Stimulated activated CD8-positive, alpha-beta memory T cell treated with anti-CD3 and anti-CD28 coated beads, Interleukin-15, amount 100 ng/mL, for 48 hours (primary cell): ENCODE measurements at places on chromosomes 4 and X.

DNA sequence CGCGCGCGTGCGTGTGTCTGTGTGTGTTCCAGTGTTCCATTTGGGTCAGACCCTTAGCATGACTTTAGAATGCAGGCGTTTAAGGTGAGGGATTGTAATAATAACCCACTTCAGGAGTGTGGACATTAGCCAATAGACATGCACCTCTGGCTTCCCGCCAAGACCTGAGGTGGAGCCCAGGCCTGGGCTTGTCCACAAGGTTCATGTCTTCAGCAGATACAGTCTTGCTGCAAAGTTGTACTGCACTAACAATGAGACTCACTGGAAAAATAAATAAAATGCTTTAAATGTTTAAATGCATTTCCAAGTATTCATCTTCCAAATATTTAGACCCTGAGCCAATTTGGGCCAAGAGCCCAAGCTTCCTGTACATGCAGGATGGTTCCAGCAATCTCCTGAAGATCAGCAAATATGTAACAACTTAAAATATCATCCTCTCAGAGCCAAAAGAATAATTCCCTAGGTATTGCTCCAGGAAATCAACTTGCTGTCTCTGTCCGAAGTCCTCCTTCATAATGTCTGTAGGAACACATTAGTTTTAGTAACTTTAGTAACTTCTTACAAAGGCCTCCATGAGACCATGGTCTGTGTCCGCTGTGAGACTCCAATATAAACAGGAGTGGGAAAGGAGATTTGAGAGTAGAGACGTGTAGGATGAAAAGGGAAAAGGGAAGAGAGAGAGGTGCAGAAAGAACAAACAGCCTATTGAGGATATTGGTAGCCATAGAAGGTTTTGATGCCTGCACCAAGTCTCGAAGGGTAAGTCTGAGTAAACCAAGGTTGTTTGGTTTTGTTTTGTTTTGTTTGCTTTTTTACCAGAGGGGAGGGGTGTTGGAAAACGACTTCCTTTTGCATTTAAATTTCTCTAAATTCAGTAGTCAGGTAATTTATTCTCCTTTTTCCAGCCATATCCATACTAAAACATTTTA lies 98.5 kb upstream of the KLF3 start:
- no peak for DNase-seq

GRCh38 chrX:49725923-49726904 lies 30.4 kb upstream of the PAGE1 start:
- no peak for DNase-seq

GRCh38 chrX:21946925-21947641 lies 6.6 kb downstream of the SMS start:
- no peak for DNase-seq

DNA sequence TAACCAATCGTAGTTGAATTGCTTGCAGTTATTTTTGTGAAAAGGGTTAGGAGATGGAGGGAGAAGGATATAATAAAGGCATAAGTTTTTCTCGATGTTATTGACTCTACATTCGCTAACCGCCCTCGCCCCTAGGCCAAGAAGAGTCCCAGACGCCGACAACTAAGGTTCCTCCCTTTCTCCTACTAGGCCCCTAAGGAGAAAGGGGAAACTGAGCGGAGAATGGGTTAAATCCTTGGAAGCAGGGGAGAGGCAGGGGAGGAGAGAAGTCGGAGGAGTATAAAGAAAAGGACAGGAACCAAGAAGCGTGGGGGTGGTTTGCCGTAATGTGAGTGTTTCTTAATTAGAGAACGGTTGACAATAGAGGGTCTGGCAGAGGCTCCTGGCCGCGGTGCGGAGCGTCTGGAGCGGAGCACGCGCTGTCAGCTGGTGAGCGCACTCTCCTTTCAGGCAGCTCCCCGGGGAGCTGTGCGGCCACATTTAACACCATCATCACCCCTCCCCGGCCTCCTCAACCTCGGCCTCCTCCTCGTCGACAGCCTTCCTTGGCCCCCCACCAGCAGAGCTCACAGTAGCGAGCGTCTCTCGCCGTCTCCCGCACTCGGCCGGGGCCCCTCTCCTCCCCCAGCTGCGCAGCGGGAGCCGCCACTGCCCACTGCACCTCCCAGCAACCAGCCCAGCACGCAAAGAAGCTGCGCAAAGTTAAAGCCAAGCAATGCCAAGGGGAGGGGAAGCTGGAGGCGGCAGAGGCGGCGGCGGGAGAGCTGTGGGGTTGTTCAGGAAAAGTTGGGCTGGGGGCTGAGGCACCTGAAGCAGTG lies 5.9 kb downstream of the ATOH1 start:
- DNase-seq = no peak

DNA sequence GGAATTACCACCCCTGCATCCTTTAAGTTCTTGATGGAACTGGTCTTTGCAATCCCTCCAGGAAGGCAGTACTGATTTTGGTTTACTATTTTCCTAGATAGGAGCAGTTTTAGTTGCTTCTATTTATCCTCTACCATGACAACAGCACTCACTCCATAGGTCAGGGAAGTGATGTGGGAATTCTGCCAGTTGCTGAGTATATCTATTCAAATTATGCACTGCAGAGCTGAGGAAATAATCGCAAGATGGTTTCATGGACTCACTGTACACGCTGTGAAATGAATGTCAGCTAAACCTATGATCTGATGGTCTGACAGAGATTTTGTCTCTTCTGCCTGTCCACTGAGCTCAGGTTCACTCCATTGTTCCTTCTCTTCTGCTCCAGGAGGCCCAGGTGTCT lies 135.8 kb downstream of the FAAH2 start:
- no peak for DNase-seq

- DNase-seq = no peak
Observed at GRCh38 chrX:1492421-1493012, 39.8 kb upstream of the ASMTL start.

DNA sequence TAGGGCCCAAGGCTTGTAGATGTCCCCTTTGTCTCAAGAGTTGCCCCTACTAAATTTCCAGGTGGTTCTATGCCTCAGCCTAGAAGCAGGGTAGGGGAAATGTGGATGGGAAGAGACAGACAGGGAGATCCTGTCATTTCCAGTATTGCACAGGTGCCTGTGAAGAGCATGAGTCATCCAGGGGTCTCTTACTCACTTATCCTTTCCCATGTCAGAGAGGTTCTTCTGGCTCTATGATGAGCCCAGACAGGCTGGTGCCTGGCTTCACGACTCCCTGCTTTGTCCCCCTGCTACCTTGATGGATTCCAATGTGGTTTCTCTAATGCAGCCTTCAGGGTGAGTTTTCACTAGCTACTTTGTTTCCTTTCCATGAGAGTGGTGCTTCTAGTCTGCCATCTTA lies 35.2 kb upstream of the DDX60 start:
- no peak for DNase-seq

DNA sequence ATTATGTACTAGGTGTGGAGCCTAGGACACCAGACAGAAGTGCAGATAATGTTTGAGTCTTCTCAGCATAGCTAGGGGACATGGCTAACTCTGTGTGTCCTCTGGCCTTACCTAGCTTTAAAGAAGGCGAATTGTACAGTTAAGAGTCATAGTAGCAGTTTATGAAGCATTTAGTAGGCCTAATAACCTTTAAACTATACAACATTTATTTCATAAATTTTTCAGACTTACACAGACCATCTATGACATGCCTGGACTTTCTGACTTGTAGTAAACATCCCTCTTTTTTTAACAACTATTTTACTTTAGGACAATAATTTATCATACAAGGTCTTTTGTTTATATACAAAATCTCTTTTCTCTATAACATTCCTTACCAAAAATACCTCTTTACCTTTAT lies 37.4 kb downstream of the ETNPPL start:
- no peak for DNase-seq

- DNase-seq = no peak
Observed at GRCh38 chr4:22129454-22130029, 181.0 kb upstream of the KCNIP4 start.

GRCh38 chr4:14856934-14857235 lies 145.4 kb upstream of the CPEB2 start:
- DNase-seq = no peak

DNA sequence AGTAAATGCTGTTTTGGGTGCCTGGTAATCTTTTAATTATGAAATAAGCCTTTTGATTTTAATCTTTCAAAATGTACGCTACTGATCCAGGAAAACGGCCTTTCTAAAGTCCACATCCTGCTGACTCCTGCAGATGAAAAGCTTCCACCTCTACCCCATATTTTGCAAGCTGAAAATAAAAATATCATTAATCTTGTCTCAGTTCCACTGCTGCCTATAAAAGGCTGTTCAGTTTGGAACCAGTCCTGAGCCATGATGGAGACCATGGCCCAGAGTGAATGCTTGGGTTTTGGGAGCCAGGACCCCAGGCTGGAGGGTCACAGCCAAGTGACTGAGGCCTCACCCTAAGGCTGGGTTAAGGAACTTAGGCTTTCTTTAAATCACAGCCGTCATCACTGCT lies 110.8 kb downstream of the AFF1 start:
- no peak for DNase-seq

DNA sequence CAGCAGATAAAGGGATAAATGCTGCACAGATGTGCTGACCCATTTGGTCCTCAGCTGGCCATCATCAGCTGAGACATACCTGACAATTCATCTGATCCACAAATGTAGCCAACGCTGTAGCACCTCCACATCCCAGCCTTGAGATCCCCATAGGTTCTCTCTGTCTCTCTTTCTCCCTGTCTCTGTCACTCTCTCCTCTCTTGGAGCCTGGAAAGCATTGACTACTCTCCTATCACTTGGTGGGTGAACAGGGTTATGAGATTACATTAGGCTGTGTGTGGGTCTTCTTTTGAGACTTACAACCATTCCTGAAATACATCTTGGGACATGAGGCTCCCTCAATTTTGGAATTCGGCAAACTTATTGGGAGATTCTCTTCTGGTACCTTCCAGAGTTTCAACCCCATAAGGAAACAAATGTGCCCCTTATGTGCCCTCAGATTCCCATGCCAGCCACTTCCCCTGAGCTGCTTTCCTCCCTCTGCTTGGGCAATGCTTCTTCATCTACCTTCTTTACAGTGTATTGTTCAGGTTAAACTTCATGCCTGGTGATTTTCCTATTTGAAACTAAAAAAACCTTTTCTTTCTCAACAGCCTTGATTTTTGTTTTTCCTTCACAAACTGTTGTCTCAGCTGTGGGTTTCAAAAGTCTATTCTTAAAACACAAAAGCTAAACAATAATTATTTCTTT lies 29.1 kb upstream of the FGF2 start:
- no peak for DNase-seq

DNA sequence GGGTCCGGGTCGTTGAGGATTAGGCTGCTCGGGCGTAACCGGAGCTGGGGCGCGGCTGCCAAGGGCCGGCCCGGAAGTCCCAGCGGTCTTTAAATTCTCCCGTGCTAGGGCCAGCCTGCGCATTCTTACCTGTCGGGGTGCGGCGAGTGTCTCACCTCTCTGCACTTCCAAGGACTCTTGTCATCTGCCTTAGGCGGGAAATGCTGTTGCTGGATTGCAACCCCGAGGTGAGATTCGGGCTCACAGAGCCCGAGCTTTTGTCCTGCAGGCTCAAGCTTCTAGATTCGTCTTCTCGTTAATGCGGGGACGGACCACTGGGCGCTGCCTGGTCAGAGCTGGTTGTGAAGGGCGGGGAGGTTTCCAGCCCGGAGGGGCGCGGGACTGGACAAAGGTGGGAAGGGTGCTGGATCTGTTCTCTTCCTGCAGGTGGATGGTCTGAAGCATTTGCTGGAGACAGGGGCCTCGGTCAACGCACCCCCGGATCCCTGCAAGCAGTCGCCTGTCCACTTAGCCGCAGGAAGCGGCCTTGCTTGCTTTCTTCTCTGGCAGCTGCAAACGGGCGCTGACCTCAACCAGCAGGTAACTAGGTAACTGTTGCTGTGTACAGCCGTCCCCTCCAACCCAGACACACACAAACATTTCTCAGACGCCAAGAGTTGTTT lies at the start of gene ANKRD37:
ANKRD37 (plus strand) TSS at position 118 of the 662 bp plus-strand sequence; CDS start at position 201, 83 bp downstream.
- no peak for DNase-seq

DNA sequence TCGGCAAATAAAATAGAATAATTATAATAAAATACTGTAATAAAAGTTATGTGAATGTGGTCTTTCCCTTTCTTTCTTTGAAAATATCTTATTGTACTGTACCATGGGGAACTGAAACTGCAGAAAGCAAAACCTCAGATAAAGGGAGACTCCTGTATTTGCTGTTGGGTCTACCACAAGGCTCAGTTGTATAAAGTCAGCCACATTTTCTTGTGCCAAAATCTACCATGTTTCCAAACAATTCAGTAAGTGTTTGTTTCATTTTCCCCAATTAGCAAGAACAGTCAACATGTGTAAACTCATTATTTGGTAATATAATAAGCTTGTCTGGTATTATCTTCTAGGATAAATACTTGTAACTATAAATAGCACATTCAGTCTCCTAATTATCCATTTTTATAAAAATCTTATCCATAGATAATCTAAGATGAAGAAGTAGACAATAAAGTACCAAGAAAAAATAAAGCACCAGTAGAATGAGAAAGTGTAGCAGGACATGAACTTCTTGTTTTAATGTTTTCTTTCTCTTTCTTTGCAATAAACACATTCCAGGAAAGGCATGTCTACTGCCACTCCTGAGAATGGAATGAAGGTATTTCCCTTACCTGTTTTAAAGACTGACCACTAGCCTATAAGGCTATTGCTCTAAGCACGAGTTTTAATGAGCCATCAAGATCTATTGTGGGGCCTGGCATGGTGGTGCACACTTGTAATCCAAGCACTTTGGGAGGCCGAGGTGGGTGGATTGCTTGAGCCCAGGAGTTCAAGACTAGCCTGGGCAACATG lies 15.0 kb upstream of the OTUD4 start:
- no peak for DNase-seq

- no peak for DNase-seq
Observed at GRCh38 chr4:81490403-81491160, 18.9 kb upstream of the RASGEF1B start.

DNA sequence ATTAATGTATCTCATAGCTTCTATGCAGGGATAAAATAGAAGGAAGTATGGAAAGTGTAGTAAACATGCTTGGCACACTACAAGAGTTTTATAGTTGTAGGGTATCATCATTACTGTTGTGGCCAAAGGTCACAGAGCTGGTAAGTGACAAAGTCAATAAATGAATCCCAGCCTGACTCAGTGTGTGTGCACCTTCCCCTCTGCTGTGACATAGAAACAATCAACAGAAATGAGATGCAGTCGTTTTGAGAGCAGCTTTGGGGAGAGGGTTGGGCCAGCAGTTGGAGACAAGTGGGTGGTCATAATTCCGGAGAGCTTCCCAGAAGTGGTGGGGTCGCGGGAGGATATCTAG lies 82.4 kb upstream of the RBPJ start:
- DNase-seq = no peak

DNA sequence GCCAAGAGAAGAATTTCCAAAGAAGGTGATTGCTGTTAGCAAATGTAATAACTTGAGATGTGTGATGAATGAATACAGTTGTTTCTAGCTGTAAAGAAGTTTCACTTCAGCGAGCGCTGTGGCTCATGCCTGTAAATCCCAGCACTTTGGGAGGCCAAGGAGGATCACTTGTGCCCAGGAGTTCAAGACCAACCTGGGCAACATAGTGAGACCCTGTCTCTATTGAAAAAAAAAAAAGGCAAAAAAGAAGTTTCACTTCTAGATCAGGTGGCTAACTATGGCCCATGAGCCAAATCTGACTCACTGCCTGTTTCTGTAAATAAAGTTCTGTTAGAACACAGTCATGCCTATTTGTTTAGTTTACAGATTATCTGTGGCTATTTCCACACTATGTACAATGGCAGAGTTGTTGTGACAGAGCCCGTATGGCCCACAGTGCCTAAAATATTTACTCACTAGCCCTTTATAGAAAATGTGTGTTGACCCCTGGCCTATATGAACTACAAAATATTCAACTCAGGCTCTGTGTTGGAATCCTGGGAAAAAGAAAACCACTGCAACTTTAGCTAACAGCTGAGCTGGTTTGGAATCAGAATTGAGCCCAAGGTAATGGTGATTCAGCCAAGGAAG lies 54.1 kb upstream of the PRPS1 start:
- no peak for DNase-seq

GRCh38 chr4:38290366-38290765 lies 330.2 kb downstream of the PTTG2 start:
- DNase-seq = no peak

- DNase-seq = no peak
Observed at GRCh38 chr4:81921751-81922159, 450.0 kb upstream of the RASGEF1B start.
